ENCODE measurements at places on chromosomes 6 and 20.
A peak's percentile ranks its signal among the peaks of the same experiment; 100 is the strongest.

- DNase-seq: no peak
These were observed 54.9 kb downstream of the TMEM170B start for GRCh38 chr6:11592294-11592906.

- no peak for DNase-seq
These were observed 932.1 kb downstream of the QKI start for GRCh38 chr6:164346631-164347030.

GRCh38 chr6:129269076-129269475, 386.1 kb downstream of the LAMA2 start:
- no peak for DNase-seq

GRCh38 chr20:58073945-58074856, 154.3 kb downstream of the ANKRD60 start:
- no peak for DNase-seq

- DNase-seq: no peak
These were observed 39.7 kb downstream of the XRN2 start for GRCh38 chr20:21342656-21343345.

GRCh38 chr6:48928937-48929336, 534.1 kb downstream of the MMUT start:
- no peak for DNase-seq

DNA sequence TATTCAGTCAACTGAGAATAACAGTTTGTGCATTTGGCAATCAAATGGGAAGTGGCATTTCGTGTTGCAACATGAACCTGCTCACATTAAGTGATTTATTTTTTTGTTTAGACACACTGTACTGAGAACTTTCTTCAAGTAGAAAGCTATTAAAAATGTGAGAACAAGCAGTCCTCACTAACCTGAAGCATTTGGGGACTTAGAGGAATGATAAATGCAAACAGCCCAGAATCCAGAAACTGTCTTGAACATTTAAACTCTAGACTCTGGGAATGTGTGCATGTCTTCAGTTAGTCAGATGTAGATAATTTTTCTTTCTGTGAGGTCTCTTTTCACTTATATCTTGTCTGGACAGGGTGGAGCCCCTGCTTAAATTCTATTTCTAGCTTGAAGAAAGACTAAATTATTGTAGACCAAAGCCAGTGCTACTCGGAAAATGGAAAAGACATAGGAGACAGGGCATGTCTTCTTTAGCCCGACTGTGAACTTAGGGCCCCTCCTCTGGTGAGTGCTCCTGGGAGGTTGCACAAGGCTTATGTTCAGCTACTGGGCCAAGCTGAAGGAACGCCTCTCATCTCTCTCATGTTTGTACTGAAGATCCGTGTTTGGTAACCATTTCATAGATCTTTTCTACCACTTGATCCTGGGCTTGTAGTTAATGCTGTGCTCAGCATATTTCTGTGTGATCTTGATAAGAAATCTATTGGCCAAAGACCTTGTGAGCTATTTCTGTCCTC, 70.1 kb downstream of the SLX4IP start:
- no peak for DNase-seq

- no peak for DNase-seq
These were observed 61.1 kb upstream of the SLC22A16 start for GRCh38 chr6:110537208-110538123.

GRCh38 chr6:158042245-158042798, 60.7 kb downstream of the SYNJ2 start:
- DNase-seq: no peak

- no peak for DNase-seq
These were observed 12.1 kb upstream of the NEDD9 start for GRCh38 chr6:11244387-11245126.

DNA sequence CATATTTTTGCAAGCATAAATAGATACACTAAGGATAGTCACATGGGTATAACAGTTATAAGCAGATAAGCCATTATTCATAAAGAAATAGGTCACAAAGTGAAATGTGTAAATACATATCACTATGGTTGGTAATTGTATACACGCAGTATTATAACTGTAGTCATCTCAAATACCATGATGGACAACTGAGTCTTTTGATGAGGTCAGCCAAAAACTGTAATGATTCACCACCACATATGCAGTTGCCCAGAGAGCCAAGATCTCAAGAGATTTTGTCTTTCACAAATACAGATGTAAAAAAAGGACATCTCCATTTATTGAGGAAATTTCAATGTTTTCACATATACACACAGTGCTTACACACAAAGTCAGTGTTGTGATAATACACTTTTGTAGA, 28.3 kb downstream of the ZNF292 start:
- no peak for DNase-seq

DNA sequence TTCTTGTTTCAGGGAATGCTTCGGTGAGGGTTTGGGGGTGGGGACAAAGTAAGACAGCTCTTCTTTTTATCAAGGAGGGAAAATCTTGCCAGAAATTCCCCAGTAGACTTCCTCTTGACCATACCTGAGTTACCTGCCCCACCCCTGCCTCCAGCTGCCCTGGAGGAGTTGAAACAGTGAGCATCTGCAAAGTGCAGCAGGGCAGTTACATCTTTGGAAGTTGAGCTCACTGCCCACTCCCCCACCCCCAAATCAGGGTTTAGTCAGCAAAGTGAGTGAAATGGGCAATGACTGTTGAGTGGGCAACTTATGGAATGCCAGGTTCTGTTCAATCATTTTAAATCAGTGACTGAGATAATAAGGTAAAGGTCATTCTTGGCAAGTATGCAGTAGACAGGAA, 98.8 kb downstream of the BANF2 start:
- DNase-seq: no peak

DNA sequence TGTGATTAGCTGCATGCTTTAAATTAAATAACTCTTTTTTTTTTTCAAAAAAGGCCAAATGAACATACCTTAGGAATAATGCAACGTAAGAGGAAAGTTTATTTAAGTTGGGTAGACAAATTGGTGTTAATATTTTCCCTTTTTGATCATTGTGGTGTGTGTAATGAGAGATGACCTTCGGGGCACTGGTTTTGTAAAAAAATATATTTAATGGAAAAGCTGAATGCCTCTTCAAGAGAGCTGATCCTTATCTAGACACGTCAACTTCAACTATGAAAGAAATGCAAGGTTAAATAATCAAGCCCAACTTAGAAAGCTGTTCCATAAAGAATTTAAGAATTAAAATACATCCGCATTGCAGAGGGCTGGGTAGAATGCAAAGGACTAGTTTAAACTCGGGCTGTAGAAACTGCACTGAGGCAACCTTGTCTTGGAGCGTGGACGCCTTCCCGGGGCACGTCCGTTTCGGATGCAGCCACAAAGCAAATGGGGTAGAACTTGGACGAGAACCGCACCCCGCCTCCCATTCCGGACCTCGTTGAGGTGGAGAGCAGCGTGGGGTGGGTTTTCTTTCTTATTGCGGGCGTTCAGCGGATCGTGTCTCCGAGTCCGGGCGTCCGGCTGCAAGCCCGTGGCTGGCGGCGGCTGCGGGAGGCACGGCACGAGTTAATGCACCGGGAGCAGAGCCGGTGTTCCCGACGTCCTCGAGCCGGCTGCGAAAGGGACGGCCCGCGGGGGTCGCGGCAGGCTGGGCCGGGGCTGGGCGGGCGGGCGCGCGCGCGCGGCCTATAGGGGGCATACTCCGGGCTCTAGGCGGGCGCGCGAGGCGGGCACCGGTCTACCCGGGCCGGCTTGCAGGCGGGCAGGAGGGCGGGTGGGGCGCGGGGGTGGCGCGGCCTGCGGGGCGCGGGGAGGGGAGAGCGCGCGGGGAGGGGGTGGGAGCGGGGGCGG, 1.9 kb downstream of the JARID2 start:
- DNase-seq: peak; percentile 50

- no peak for DNase-seq
These were observed 45.3 kb upstream of the FAM50B start for GRCh38 chr6:3803627-3804468.

DNA sequence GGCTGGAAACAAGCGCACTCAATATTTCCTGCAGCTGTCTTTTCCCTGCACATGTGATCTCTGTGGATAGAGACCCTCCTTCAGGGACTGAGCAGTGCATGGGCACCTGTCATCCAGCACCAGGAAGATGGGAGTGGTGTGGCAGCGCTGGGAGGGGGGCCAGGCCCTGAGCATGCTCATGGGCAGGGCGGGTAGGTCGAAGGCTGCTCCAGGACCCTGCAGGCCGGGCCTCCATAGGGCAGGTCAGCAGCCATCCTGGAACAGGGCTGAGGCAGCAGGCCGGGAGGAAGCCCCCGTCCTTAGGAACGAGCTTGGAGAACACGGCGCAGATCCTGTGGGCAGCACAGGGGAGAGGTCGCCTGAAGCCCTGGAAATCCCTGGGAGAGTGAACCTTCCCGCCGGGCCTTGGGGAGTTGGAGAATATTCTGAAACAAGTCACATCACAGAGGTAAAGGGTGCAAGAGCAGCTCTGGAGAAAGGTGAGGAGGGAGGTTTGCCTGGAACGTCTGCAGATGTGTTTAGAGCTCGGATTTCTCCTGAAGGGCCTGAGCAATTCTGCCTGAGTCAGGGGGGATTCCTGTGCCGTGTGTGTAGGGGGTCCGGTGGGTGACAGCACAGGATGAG, 133.2 kb downstream of the SMOC2 start:
- DNase-seq: no peak

DNA sequence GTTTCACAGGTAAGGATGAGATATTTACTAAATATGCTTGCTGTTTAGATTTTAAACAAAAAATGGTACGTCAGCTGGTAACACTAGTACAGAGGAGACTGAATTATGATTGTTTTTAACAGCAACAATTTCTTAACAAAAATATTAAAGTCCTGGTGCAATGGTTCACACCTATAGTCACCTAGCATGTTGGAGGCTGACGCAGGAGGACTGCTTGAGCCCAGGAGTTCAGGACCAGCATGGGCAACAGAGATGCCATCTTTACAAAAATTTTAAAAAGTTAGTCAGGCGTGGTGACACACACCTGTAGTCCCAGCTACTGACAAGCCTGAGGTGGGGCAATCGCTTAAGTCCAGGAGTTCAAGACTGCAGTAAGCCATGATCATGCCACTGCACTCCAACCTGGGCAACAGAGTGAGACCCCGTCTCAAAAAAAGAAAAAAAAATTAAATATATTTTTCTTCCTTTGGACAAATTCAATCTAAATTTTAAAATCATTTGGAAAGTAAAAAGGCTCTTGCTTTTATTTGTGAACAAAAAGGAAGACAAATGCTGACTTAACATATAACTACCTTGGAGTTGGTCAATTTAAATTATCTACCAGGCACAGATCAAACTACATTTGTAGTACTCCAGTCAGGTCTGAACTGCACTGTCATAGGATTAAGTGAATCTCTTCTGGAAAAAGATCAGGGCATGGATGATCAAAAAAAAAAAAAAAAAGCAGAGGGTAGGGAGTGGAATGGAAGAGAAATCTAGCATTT, 38.2 kb upstream of the RUNX2 start:
- DNase-seq: no peak

DNA sequence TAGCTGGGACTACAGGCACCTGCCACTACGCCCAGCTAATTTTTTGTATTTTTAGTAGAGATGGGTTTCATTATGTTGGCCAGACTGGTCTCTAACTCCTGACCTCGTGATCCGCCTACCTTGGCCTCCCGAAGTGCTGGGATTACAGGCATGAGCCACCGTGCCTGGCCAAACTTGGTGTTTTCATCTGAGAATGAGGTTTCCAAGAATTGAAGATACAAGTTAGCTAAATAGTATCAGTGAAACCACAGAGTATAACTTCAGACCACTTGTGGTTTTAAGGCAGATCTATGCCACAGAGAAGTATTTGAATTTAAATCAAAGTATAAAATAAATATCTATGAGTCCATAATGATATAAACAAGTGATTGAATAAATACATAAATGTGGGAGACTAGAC, 70.1 kb downstream of the SLC16A10 start:
- no peak for DNase-seq

- DNase-seq: no peak
These were observed 255.1 kb downstream of the CDH26 start for GRCh38 chr20:60213126-60213893.

- no peak for DNase-seq
These were observed 89.4 kb upstream of the PDE10A start for GRCh38 chr6:165752451-165752850.

DNA sequence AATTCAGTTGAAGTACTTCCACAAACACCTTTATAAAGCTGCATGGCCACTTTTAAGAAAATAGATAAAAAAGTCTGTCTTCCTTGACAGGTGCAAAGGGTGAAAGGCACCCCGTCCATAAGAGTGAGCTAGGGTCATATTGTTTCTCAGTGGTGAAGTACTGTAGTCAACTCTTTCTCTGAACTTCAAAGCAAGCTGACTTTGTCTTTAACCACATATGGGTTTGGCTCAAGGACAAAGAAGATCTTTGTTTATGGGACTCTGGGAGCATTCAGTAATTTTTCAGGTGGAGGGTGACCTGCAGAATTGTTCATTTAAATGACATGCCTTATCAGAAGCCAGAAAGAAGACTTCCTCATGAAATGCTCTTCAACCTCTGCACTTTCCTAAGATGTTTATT, 49.3 kb upstream of the KLHL31 start:
- DNase-seq: no peak

DNA sequence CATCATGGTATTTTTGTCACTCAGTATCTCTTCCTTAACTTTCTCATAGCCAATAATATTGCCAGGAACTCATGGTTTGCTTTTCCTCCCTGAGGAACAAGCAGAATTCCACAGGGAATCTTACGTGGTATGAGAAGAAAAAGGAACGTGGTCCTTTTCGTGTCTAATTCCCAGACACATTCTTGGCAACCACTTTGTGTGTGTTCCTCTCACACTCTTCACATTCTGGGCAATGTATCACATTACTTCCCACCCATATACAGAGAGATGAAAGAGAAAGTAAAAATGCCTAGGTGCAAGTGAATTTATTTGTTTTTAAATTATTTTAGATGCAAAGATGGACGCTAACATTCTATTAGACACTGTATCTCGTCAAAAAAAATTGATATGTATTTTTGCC, 102.7 kb downstream of the PTPRK start:
- no peak for DNase-seq

GRCh38 chr6:13708736-13709135, 2.9 kb downstream of the RANBP9 start:
- no peak for DNase-seq

- DNase-seq: no peak
These were observed 597.0 kb downstream of the EYS start for GRCh38 chr6:65110031-65110430.

- no peak for DNase-seq
These were observed 338.6 kb downstream of the KHDRBS2 start for GRCh38 chr6:61947311-61947947.

DNA sequence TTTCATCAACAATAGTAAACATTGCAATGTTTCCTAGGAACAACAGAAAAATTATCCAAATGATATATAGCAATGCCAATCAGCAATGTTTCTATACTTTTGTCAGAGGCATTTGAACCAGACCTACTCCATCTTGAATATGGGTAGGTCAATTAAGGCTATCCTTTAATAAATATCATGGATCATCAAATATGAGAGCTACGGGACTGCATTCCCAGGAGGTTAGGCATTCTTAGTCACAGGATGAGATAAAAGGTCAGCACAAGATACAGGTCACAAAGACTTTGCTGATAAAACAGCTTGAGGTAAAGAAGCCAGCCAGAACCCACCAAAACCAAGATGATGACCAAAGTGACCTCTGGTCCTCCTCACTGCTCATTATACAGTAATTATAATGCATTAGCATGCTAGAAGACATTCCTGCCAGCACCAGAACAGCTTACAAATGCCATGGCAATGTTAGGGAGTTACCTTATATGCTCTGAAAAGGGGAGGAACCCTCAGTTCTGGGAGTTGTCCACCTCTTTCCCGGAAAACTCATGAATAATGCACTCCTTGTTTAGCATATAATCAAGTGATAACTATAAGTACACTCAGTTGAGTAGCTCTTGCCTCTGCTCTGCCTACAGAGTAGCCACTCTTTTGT, 8.6 kb upstream of the SERPINB6 start:
- DNase-seq: no peak

All from GM12892 (cell line).